ENCODE measurements at places on chromosomes 2 and 18.

GRCh38 chr2:162100579-162100978, 26.6 kb upstream of the DPP4 start:
- DNase-seq, result no peak

- no peak for DNase-seq
These were observed 84.6 kb downstream of the FAM210A start for GRCh38 chr18:13641551-13642439.

- DNase-seq, result no peak
These were observed 462.7 kb upstream of the CDH20 start for GRCh38 chr18:60870261-60871153.

DNA sequence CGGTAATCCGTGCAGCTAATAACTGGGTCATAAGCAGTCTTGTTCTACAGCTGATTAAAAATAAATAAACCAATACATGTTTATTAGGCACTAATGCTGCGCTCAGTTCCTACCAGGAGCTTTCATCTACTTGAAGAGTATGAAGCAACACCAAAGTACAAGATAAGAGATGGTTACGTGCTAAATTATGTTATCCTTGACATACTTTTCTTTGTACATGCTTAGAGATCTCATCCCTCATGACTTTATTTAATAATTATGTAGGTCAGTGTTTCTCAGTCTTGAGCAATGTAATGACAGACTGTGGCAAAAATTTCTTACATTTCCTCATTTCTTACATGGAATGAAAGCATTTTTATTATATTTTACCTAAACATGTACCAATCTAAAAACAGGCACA, 54.6 kb upstream of the COBLL1 start:
- DNase-seq, result no peak

DNA sequence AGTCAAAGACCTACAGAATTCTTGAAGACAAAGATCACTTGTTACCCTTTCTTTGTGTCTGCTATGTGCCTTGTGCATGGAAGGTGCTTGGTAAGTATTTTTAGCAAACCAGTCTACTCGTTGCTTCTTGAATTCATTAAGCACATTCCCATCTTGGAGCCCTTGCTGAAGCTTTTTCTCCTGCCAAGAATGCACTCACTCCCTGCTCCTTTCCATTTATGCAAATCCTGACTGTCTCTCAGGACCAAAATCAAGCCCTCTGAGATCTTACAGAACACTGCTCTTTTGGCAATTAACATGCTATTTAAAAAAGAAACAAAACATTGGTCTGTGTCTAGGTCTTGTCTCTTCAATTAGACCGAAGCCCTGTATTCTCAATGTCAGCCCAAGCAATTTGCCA, 75.8 kb downstream of the CLHC1 start:
- DNase-seq, result no peak

Data from AG04450 (cell line).